DMS79 treated with DMSO at 0.1 percent for 48 hours (cell line): ENCODE measurements at places on chromosomes 12 and 14.

GRCh38 chr14:105261781-105262180 is 13.4 kb downstream of the BTBD6 start:
- DNase-seq: no peak

DNA sequence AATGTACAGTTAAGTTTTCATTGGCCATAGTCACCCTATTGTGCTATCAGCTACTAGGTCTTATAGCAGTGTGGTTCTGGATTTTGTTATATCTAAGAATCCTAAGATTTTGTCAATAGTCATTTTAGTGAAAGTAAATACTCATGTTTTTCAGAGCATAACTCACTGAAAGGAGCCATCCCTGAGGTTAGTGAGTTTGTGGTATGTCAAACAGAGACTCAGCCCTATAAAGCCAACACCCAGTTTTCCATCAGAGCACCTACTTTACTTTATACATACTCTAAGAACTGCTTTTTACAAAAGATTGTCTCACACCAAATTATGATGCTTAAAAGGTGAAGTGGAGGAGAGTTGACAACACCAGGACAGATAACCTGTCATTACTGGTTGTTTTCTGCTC is 686.3 kb upstream of the LRFN5 start:
- no peak for DNase-seq

GRCh38 chr12:26564391-26564790 is 268.6 kb downstream of the ITPR2 start:
- no peak for DNase-seq

DNA sequence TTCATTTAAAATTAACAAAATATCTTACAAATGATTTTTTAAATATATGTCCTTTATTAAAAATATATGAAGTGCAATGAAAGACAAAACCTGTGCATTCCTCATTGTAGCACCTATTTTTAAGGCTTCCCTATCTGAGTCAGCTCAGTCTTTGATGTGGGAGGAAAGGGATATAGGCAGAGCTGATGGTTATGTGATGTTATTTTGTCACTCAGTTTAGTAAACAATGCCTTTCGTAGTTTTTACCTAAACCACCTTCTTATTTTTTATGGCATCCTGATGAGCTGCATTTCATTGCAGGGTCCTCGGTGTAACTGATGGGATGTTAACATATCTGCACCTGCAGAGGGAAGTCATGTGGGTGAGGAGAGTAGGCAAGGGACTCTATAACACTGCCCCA is 58.9 kb upstream of the FRMD6 start:
- DNase-seq: no peak

DNA sequence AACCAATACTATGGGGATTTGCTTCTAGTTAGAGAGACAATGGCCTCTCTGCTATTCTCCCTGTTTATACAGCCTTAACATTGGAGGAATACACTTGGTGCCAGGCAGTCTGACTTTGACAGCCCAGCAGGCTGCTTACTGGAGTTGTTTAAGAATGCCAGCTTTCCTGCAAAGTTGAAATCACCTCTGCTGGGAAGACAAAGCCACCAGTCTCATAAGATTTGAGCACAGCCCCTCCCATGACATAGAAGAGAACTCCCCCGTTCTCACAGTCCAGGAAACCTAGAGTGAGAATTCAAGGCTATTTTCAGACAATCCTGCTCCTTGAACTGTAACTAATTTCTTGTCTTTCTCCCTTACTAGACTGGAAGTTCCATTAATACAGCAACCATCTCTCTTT is 21.1 kb upstream of the CATSPERB start:
- DNase-seq: no peak

DNA sequence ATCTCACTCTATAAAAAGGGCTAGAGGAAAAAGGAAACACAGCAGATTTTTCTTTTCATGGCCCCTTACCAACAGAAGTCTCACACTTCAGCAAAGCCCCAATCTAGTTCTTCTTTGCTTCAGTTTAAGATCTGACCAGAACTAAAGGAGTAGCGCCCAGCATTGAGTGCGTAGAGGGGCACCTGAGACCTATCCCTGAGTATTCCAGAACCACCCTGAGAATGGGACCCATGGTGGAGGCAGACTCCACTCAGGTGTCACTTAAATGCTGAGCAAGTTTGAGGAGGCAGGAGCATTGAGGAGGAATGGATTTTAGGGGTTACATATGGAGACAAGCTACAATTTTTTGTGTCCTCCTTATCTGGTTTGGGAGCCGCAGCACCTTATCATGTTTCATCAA is 1.8 kb upstream of the HOXC11 start:
- no peak for DNase-seq

DNA sequence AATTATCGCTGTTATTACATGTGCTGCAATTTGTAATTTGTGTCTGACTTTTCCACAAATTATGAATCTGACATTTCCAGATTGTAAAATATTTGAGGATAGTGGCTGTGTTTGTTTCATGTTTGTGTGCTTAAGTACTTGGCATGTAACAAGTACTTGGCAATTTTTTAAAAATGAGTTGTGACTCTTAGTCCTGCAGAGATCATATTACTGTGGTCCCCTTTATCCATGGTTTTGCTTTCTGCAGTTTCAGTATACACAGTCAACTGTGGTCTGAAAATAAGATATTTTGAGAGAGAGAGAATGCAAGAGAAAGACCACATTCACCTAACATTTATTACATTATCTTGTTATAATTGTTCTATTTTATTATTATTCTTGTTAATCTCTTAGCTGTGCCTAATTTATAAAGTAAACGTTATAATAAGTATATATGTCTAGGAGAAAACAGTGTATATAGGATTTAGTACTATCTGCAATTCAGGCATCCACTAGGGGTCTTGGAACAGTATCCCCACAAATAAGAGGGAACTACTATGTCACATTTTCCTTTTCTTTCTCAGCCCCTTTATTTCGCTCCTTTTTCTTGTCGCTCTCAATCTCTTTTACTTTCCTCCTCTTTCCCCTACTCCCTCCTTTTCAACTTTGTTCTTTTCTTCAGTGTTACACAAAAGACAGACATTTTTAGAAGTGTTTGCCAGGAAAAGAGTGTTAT is 176.1 kb downstream of the FUT8 start:
- DNase-seq: peak; percentile 65

- DNase-seq: peak; percentile 20
These were observed 131.3 kb downstream of the PHLDA1 start for GRCh38 chr12:75900226-75900625.

- DNase-seq: no peak
These were observed 1036.4 kb upstream of the FOXG1 start for GRCh38 chr14:27730204-27730603.

GRCh38 chr12:13777374-13777773 is 204.0 kb downstream of the GRIN2B start:
- no peak for DNase-seq

DNA sequence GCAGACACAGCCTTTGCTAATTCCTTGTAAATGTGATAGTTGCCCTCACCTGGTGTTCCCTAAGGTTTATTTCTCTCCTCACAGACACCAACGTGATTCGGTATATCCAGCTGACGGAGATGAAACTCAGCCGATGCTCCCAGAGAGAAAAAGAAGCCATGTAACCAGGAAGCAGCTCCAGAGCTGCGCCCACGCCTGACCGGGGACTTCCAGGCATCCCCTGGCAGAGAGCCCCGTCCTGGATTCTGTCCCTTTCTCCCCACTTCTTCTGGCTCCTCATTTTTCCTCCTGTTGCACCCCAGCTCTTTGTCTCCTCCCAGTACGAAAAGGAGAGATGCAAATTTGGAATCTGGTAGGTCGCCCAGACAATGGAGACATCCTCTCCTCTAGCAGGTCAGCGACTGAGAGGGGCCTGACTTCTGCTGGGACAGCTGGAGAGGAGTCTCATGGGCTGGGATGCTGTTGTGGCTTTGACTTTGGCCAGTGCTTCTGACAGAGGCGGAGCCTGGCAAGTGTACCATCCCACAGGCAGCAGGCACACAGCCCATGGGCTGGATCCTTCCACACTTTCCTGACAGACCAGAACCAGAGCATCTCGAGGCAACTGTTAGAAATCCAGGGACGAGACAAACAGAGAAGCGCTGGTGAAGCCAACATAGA is 29.4 kb downstream of the TTC9 start:
- DNase-seq: no peak

DNA sequence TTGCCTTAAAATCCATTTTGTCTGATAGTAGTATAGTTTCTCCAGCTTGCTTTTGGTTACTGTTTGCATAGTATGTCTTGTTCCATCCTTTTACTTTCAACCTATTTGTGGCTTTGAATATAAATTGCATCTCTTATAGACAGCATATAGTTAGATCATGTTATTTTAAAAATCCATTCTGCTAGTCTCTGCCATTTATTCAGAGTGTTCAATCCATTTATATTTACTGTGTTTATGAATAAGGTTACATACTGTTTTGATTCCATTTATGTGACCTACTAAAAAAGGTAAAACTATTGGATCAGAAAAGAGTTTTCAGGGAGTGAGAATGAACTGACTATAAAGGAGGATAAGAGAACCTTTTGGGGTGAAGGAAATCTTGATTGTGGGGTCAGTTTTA is 29.6 kb upstream of the VPS33A start:
- DNase-seq: no peak
